ENCODE measurements at places on chromosomes 6 and 20.
A peak's percentile ranks its signal among the peaks of the same experiment; 100 is the strongest.

DNA sequence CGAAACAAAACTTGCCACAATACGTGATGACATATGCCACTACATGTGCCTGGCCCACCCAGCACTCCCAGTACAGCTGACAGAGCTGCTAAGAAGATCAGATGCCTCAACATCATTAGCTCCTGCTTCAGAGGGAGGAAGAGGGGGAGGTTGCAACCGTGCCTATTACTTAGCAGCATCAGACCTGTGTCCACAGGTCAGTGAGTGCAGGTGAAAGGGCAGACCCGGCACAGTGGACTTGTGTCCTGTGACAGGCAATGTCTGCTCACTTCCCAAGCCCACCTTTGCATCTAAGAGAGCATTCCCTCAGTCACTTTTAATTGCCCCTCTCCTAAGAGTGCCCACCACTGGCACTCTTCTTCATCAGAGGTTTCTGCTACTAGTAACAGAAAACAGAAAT is 9.4 kb upstream of the COL12A1 start:
- DNase-seq, result no peak

DNA sequence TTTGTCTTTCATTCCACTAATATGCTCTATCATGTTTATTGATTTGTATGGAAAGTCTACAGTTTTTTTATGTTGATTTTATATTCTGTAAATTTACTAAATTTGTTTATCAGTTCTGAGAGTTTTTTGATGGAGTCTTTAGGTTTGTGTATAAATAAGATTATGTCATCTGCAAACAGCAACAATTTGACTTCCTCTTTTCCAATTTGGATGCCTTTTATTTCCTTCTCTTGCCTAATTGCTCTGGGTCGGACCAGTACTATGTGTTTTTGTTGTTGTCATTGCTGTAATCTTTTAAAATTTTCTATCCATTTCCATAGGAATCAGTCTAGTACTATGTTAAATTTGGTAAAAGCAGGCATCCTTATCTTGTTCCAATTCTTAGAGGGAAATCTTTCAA is 31.5 kb upstream of the POLR1H start:
- no peak for DNase-seq

DNA sequence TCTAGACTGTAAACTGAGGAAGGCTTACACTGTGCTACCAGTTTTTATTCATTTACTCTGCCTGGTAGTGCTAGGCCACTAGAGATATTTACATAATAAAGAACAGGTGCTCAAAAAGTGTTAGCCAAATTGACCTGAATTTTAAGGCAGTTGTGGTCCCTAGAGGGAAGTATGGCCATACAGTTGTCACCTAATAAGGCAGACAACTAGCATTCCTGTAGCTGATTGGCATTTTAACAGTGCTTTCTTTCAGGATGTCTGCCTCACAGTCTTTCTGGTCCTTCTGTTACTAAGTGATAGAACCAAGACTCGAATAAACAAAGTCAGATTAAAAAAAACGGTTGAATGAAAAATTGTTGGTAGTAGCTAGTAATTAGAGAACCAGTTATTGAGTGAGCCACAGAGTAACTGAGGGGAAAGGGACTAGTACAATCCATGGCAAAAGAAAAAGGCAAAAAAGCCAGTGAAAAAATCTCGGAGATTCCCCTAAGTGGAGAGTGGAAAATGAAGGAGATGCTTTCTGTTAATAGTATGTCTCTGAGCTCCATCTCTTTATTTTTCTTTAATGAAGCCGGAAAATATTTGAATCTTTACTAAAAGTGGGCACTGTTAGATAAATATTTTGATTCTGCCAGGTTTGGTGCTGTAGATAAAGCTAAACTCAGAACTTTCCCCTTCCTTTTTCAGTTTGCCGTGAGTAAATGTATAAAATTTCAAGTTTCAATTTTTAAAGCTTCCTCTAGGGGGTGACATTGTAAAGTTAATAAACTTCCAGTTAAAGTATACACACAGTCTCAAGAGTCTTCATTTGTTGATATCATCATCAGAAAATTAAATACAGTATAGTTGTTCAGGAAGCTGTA is 9.1 kb downstream of the VTA1 start:
- DNase-seq, result no peak

DNA sequence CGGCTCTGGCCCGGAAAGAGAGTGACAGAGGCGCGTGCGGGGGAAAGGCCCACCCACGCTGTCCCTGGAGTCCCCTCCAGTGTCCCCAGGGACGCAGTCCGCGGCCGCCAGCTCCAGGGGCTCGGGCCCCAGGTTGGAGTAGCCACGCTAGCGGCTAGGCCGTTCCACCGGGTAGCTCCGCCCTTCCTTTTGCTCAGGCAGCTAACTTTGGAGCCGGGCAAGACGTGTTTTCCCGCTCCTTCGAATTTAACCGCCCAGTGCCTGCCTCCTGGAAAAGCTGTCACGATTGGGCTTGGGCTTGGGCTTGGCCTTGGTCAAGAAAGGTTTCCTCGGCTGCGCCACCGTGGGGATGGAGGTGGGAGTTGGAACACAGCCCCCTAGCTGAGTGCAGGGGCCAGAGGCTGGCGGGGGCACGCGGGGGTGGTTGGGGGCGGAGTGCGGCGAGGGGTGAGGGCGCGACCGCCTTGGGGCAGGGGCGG is 4.7 kb downstream of the LINC00237 start:
- DNase-seq, result peak; percentile 34

DNA sequence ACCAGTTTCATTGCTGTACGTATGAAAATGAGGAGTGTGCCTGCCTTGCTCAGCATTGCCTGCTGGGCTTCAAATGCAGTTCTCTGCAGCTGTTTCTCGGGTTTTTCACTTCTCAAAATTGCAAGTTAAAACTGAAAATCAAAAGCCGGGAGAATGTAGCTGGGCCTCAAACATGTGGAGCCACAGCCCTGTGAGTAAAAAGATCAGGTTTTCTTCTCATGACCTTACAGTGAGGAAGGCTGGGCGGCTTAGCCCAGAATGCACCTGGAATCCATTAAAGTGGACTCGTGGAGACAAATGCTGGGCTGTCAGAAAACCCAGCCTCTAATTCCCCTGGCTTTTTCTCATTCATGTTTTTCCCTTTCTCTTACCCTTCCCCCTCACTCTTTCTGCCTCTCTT is 34.4 kb downstream of the DSE start:
- no peak for DNase-seq

DNA sequence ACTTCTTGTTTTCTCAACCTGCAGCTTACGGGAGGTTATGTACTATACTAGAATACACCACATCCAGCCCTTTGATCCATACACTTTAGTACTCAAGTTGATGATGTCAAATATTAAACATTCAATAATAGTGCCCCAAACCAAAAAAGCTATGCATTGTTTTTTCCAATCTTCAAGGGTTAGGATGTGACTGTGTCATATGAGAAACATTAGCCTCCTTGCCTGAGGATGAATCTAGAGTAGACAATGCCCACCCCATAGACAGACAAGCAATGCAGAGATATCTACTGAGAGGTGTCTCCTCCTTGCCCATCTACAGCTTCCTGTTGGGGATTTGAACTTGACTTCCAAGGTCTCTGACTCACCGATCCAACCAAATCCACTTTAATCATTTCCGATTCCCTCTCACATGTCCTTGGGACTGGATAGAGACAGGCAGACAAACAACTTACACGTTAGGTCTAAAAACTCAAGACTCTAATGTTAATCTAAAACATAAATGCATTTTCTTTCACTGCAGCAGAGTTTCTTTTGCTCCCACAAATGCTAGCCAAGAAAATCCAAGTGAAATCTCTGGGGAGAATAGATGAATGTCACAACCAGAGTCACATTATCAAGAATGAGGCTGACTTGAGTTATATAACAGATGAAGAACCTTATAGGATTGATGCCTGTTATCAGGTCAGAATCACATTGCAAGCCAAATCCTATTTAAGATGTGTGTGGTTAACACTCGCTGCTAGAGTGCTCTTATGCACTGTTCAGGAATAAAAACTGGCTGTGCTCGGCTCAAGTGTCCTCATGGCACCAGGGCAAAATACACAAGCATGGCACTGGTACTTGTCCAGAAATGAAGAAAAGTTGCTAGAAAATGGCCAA is 75.5 kb upstream of the TNFAIP3 start:
- no peak for DNase-seq

GRCh38 chr20:19813846-19814640 is 56.0 kb downstream of the RIN2 start:
- DNase-seq, result no peak

DNA sequence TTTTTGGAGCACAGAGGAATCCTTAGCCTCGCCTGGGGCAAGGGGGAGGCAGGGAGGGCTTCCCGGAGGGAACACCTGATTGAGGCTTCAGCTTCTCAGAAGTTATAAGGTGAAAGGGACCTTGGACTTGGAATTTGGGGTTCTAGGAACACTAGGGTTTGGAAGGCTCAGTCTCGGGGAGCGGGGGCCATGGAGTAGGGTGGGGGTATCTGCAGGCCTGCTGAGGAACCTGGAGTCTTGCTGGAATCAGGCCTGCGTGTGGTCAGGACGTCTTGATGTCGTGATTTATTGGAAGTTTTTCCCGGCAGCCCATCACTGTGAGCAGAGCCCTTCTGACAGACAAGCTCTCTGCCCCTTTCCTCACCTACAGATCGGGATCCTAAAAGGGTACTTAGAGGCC is 50.7 kb downstream of the EFCAB8 start:
- no peak for DNase-seq

GRCh38 chr6:53920881-53921280 is 126.1 kb downstream of the LRRC1 start:
- no peak for DNase-seq

- DNase-seq, result no peak
Measured at GRCh38 chr6:166449641-166450040, 66.9 kb upstream of the MPC1 start.

GRCh38 chr20:48703511-48704219 is 124.1 kb downstream of the PREX1 start:
- no peak for DNase-seq

GRCh38 chr6:17721671-17722070 is 14.9 kb upstream of the NUP153 start:
- no peak for DNase-seq

- DNase-seq, result no peak
Measured at GRCh38 chr6:5995949-5996713, 10.6 kb downstream of the NRN1 start.

- DNase-seq, result no peak
Measured at GRCh38 chr20:11305406-11305805, 612.3 kb upstream of the BTBD3 start.

DNA sequence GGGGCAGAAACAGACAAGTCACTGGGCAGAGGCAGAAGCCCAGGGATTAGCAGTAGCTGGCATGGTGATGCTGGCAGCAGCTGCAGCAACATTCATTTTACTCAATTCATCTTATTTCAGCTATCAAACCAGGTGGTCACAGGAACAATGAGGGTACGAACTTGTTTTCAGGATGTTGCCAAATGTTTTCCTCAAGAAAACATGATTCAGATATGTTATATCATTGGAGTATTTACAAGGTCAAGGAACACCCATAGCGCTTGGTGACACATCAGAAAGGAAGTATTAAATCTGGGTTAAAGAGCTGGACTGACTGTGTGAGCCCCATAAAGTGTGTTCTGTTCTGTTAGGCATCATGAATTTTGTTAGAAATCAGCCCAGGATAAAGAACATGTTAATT is 456.9 kb upstream of the ID4 start:
- DNase-seq, result no peak

DNA sequence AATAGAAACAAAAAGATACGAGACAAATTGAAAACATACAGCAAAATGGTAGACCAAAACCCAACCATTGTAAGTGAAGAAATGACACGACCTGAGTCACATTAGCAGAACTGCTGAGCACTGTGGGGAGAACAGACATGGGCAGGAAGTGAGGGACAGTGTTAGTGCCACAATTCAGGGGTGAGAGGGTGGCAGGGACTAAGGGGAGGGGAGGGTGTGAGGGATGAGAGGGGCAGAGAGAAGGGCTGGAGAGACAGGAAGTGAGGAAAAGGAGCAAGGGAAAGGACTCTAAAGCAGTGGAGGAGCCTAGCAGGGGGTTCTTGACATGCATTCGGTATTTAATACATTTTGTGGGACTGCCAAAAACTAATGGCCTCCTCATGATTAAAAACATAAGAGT is 45.0 kb upstream of the TRIM26 start:
- no peak for DNase-seq

GRCh38 chr6:106477146-106477545 is 116.6 kb downstream of the CRYBG1 start:
- no peak for DNase-seq

DNA sequence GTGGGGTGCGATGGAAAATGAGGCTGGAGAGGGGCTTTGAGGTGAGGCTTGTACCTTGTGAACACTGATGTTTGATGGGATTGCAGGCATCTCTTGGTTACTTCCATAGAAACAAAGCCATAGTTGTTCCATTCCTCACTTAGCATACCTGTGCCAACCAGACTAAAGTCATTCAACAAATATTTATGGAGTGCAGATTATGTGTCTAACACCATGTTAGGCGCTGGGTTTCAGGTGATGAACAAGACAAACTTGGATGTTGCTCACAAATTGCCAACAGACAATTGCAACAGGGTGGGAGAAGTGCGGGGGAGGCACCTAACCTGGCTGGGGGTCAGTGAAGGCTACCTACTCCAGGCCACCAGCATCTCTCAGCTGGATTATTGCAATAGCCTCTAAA is 1.5 kb downstream of the TTPAL start:
- no peak for DNase-seq

DNA sequence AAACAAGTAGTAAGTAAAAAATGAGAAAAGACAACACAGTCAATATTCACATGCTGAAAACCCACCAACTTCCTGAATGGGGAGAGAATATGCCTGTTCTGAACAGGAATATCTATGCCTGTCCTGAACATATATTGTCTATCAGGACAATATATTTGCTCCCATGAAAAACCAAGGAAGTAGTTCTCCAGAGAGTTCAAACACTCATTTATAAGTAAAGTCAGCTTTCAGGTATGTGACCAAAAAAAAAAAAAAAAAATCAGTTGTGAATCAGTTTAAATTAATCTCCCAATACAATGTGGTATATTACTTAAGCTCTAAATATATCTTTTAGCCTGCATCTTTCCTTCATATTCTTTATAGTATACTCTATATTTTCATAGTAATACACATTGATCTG is 119.5 kb downstream of the MYB start:
- DNase-seq, result no peak

DNA sequence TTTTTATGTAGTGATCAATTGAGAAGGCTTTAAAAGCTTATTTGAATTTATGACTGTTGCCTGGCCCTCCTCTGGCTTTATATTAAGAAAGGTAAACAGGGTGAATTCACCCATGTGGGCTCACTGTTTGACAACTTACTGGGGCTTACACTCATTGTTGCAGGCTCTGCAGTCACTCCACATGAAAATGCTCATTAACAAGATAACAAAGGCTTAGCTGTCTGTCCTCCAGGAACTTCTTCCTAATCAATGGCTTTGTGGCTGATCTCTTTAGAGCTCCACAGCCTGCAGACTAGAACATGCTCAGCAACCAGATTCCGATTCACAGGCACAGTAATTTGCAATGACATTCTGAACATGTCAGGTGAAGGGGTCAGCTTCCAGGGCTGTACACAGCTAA is 323.2 kb upstream of the MAN1A1 start:
- no peak for DNase-seq
